Stimulated activated CD4-positive, alpha-beta T cell treated with anti-CD3 and anti-CD28 coated beads, Interleukin-4, amount 100 ng/mL, for 24 hours (primary cell): ENCODE measurements at places on chromosomes 3 and 15.

DNA sequence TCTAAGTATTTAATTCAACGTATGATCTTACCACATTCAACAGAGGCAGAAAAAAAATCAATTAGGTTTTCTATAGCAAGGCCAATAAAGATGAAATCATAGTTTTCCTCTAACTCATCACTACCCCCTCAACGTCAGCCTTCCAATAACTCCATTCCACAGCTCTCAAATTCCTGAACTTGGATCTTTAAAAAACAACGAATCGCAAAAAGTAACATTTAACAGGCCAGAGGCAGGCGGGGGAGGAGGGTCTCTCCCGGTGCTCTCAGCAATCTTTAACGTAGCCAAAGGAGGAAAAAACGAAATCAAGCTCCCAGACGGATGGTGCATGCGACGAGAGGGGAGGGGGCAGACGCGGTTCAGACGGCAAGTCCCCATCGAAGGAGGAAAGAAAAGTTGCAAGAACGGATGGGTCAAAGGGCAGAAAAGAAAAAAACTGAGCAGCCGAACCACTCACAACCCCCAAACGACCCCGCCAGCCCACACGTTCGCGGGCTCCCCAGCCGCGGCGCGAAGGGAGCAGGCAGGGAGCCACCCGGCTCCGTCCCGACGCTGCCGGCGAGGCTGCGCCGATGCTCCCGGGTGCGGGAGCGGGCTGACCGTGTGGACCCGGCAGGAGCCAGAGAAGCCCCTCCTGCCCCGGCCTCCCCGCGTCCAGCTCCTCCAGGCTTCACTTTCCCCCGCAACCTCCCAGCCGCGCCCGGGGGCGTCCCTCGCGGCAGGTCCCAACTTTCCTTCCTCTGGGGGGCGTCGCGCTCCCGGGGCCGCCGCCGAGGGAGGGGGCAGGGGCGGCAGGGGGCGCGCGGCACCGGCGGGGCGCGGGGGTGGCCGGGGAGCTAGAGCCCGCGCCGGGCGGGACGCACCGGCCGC is 703 bp downstream of the PEAK1 start:
- peak; percentile 57 for DNase-seq

GRCh38 chr3:119810018-119810435 is 28.1 kb downstream of the NR1I2 start:
- DNase-seq, result peak; percentile 65

DNA sequence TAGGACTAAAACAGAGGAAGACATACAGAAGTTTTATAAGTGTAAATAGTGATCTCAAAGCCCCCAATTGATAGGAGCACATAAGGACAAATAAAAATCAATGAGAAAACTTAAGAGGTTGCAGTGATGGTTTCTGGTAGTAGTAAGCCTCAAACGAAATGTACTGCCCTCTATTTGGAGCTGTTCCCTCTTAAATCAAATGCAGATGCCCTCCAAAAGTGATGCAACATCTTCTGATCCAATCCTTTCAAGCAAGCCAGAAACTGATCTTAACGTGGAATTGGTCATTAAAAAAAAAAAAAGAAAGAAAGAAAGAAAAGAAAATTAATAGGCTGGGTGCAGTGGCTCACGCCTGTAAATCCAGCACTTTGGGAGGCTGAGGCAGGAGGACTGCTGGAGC is 259.3 kb downstream of the ZBTB20 start:
- no peak for DNase-seq

DNA sequence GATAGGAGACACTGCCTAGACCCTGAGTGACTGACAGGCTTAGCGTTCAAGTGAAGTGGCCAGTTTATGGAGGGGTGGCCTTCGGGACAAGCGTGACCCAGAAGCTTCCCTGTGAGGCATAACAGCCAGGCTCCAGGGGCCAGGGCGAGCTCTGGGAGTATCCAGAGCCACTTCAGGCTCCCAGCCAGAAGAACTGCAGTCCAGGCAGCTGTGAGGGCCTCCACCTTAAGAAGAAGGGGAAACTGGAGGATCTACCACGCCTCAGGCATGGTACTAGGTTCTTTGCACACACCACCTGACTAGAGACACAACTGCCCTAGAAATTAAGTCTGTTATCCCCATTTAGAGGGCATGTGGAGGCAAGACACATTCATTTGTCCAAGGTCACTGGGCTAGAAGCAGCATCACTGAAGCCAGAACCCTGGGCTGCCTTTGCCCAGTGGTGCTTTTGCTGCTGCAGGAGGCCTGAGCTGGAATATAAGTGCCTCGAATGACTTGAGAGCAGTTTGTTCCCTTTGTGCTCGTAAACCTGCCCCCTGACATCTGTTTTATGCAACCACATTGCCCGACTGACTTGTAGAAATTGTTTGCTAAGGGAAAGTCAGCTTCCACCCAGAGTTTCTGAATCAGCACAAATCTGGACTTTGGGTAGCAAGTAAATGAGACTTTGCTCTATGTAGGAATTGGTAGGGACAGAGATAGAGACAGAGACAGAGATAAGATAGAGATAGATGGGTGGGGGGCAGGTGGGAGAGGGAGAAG is 23.3 kb downstream of the RASGRF1 start:
- DNase-seq, result no peak

GRCh38 chr3:46242120-46242519 is at the start of gene CCR3:
TSS of gene CCR3 (plus strand) at chr3:46242460. CDS start at chr3:46265159, 22,699 bp downstream.
- no peak for DNase-seq

- no peak for DNase-seq
Measured at GRCh38 chr3:63193647-63194046, 84.5 kb upstream of the SYNPR start.

DNA sequence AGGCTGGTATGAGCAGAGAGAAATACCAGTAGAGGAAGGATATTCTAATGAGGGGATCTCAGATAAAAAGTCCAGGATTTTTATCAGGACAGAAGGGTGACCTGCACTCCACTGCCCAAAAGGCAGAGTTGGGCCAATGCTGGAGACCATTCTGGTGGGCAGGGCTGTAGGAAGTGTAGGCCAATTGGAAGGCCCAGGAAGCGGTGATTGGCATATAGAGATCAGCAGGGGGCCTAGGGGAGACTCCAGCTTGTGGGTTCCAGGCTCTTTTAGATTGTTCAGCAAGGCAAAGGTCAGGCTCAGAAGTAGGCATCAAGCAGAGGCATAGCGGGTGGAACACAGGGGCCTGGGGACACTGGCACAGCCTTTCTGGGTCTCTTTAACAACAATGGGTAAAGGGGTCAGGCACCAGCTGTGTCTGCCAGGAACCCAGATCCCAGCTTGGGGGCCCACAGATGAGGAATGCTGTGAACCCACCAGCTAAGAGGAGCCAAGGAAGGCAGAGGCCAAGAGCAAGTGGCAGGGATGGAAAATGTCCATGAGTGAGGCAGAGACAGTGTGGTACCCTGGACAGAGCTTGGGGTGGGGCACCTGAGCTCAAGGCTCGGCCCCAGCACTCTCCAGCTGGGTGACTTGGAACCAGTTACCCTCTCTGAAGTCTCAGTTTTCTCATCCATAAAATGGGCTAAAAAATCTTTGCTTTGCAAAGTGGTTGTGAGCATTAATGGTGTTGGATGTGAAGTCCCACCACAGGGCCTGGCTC is 27.0 kb upstream of the RASGRF1 start:
- DNase-seq, result no peak
